Naive B cell (primary cell): ENCODE measurements at places on chromosomes 7 and 10.

- H3K4me1 ChIP-seq, result no peaks in the 10 kb centered on the region
- H3K4me3 ChIP-seq, result no peak overlapping the region
- H3K36me3 ChIP-seq, result no peaks in the 10 kb centered on the region
- H3K27ac ChIP-seq, result no peak overlapping the region
Observed at GRCh38 chr10:118957443-118957825, 72.1 kb upstream of the NANOS1 start.

GRCh38 chr10:10730471-10731043 is 287.1 kb upstream of the CELF2 start:
- H3K27me3 ChIP-seq, result no peaks in the 10 kb centered on the region
- H3K4me1 ChIP-seq, result no peaks in the 10 kb centered on the region
- no peak overlapping the region for H3K4me3 ChIP-seq
- H3K36me3 ChIP-seq, result no peaks in the 10 kb centered on the region

- H3K27ac ChIP-seq, result no peak overlapping the region
- peaks cover 4% of the 10 kb centered on the region for H3K4me1 ChIP-seq
- no peak overlapping the region for H3K4me3 ChIP-seq
Observed at GRCh38 chr10:63719226-63719856, 198.1 kb downstream of the REEP3 start.

DNA sequence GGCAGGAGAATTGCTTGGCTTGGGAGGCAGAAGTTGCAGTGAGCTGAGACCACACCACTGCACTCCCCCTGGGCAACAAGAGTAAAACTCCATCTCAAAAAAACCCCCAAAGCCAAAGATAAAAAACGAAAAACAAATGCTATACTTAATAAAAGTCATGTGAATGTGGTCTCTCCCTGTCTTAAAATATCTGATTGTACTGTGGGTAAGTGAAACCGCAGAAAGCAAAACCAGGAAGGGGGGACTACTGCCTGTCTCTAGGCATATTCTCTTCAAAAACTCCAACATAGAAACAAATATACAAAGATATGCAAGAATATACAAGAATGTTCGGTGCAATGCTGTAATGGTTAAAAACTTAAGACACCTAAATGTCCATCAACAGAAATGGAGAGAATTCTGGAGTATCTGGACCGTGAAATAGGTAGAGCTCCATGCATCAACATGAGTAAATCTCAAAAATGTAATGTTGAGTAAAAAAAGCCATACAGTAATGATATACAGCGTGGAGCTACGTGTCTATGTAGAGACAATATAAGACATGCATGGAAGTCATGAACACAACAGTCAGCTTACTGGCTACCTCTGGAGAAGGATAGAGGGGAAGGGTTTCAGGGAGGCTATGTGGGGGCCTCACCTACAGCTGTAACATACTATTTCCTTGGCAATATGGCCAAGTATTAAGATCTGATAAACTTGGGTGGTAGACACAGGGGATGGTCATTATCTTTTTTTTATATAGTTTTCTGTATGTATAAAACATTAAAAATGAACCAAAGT is 2.1 kb downstream of the ZNF394 start:
- no peaks in the 10 kb centered on the region for H3K27me3 ChIP-seq
- DNase-seq, result no peak
- H3K4me3 ChIP-seq, result peak overlapping the region; percentile 100
- peaks cover 27% of the 10 kb centered on the region for H3K4me1 ChIP-seq

GRCh38 chr10:98134431-98135221 is at the start of gene R3HCC1L:
Gene R3HCC1L, plus strand, starts transcription at chr10:98134657. Its CDS starts 73,458 bp downstream, at chr10:98208115.
- H3K27ac ChIP-seq, result peak within 1 kb of the TSS; percentile 99
- H3K36me3 ChIP-seq, result peaks cover 4% of the 10 kb centered on the region
- peaks cover 33% of the 10 kb centered on the region for H3K4me1 ChIP-seq
- peak within 1 kb of the TSS; percentile 96 for H3K4me3 ChIP-seq

GRCh38 chr7:74355091-74355490 is 65.9 kb downstream of the CLIP2 start:
- H3K27me3 ChIP-seq, result no peaks in the 10 kb centered on the region
- peaks cover 12% of the 10 kb centered on the region for H3K36me3 ChIP-seq
- DNase-seq, result no peak
- H3K4me3 ChIP-seq, result no peak overlapping the region
- no peaks in the 10 kb centered on the region for H3K4me1 ChIP-seq

DNA sequence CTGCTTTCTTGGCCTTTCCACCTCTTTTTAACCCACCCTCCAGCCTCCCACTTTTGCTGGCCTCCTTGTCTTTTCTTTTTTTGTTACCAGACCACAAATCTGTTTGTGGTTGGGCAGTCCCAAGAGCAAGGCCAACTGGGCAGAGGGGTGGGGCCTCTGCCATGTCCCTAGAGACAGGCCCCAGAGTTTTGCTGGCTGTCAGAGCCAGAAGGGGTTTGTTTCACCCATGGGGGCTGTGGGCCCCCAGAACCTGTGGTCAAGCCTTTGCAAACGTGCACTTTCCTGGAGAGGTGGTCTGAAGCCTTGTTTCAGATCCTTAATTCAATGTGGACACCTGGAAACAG is 10.3 kb downstream of the ZMIZ1 start:
- H3K36me3 ChIP-seq, result peaks cover 4% of the 10 kb centered on the region
- H3K4me1 ChIP-seq, result peaks cover 33% of the 10 kb centered on the region
- DNase-seq, result no peak
- no peak overlapping the region for H3K27ac ChIP-seq
- H3K4me3 ChIP-seq, result no peak overlapping the region

DNA sequence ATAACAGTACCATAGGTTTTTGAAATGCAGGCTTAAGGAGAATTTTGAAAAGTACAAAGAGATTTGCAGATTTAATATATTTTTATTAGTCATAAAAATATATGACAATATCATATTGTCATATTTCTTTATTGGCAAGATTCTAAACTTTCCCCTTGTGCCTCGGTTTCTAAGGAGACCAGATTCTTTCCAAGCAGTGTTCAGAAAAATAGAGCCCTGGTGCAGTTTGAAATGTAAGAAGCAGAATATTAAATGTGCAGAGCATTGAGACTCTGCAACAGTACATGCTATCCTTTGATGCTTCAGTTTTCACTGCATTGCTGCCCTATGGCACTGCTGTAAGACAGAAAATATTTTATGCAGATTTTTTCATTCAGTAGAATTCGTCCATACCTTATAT is 243.2 kb downstream of the CCDC3 start:
- H3K4me1 ChIP-seq, result peaks cover 26% of the 10 kb centered on the region
- H3K27ac ChIP-seq, result no peak overlapping the region
- no peak for DNase-seq
- no peak overlapping the region for H3K4me3 ChIP-seq
- H3K27me3 ChIP-seq, result no peaks in the 10 kb centered on the region
- H3K36me3 ChIP-seq, result peaks cover 16% of the 10 kb centered on the region

- H3K36me3 ChIP-seq, result peaks cover 24% of the 10 kb centered on the region
- no peaks in the 10 kb centered on the region for H3K4me1 ChIP-seq
- DNase-seq, result no peak
- no peak overlapping the region for H3K27ac ChIP-seq
- no peak overlapping the region for H3K4me3 ChIP-seq
Observed at GRCh38 chr10:48910548-48910947, 29.1 kb downstream of the LRRC18 start.

GRCh38 chr7:1030444-1031070 is 13.8 kb upstream of the GPR146 start:
- H3K4me3 ChIP-seq, result peak overlapping the region; percentile 67
- H3K27ac ChIP-seq, result peak overlapping the region; percentile 74
- peak; percentile 46 for DNase-seq
- H3K36me3 ChIP-seq, result peaks cover 3% of the 10 kb centered on the region

GRCh38 chr7:22469371-22470143 is 30.4 kb downstream of the STEAP1B start:
- DNase-seq, result no peak
- no peak overlapping the region for H3K27ac ChIP-seq
- no peak overlapping the region for H3K4me3 ChIP-seq
- H3K4me1 ChIP-seq, result peaks cover 5% of the 10 kb centered on the region

DNA sequence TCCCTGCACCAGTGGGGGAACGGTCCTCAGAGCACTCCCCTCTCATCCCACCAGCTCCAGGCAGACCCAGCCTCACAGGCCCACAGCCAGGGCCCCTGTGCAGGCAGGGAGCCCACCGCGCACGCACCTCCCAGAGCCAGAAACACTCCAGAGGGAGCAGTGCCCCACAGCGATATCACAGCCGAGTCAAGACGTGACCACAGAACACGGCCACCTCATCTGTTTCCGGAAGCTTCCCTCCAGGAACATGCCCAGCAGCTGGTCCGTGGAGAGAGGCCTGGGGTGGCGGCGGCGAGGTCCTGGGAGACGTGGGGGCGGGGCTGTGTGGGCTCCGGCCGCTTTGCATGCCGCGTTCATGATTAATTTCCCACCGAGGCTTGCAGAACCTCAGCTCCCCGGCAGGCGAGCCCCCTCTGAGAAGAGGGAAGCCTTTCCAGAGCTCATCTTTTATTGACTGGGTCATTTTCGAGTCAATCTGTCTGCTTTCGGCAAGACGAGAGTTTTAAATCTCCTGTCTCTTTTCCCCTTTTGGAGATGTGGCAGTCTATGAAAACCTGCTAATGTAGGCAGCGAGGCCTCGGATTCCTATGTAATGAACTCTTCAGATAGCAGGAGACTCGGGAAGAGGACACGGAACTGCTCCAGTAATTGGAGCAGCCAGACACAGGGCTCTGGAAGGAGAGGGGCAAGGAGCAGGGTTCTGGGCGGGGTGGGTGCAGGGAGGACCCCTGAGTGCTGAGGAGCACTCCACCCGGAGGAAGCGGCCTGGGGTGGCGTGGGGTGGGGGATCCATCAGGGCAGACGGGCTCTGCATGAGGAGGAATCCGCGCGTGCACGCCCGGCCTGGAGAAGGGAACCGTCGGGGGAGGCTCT is 242.8 kb downstream of the ELFN1 start:
- no peak for DNase-seq
- no peak overlapping the region for H3K4me3 ChIP-seq
- no peaks in the 10 kb centered on the region for H3K27me3 ChIP-seq
- no peak overlapping the region for H3K27ac ChIP-seq
- H3K4me1 ChIP-seq, result peaks cover 26% of the 10 kb centered on the region
- H3K36me3 ChIP-seq, result no peaks in the 10 kb centered on the region

GRCh38 chr10:104349623-104350126 is 4.0 kb upstream of the CFAP58 start:
- no peak overlapping the region for H3K4me3 ChIP-seq
- H3K27ac ChIP-seq, result no peak overlapping the region
- H3K4me1 ChIP-seq, result peaks cover 32% of the 10 kb centered on the region
- peak; percentile 70 for DNase-seq

DNA sequence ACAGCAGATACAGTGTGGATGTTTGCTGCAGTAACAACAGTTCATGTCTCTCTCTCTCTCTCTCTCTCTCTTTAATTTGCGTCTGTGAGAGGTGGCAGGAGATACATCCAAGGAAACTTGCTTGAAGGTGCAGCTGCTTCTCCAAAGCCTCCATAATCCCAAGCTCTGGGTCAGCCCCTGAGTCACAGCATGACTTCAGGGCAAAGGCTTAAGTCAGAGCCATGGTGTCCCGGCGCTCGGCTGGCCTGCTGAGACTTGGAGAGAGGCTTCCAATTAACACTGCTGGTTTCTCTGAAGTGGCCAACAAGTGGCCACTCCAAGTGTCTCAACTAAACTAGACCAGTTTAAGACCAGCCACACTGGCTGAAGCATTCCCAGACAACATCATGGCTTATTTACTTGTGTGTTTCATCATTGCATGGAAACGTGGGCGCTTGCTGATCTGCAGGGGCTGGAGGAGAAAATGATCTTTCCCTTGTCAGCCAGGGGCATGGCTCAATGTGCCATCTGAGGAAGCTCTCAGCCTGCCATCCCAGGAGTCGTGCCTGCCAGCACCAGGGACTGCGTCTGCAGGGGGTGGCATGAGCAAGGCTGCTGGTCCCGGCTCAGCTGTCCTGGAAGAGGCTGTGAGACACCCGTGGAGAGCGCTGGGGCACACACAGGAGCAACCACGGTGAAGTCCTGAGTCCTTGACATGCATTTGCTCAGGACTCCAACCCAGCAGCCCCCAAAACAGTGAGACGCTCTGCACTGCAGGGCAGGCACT is 254.2 kb downstream of the COBL start:
- H3K27me3 ChIP-seq, result no peaks in the 10 kb centered on the region
- H3K4me1 ChIP-seq, result no peaks in the 10 kb centered on the region
- H3K4me3 ChIP-seq, result no peak overlapping the region

- H3K27me3 ChIP-seq, result no peaks in the 10 kb centered on the region
- DNase-seq, result no peak
- H3K4me3 ChIP-seq, result no peak overlapping the region
Observed at GRCh38 chr7:137633133-137633532, 213.6 kb downstream of the DGKI start.

- no peaks in the 10 kb centered on the region for H3K4me1 ChIP-seq
- H3K27me3 ChIP-seq, result peaks cover 60% of the 10 kb centered on the region
- H3K27ac ChIP-seq, result no peak overlapping the region
- DNase-seq, result no peak
- H3K36me3 ChIP-seq, result no peaks in the 10 kb centered on the region
Observed at GRCh38 chr7:155581107-155581830, 34.9 kb upstream of the CNPY1 start.

- DNase-seq, result no peak
- H3K4me3 ChIP-seq, result no peak overlapping the region
- H3K27ac ChIP-seq, result no peak overlapping the region
- H3K27me3 ChIP-seq, result no peaks in the 10 kb centered on the region
- H3K36me3 ChIP-seq, result peaks cover 29% of the 10 kb centered on the region
Observed at GRCh38 chr10:12235796-12236195, 39.8 kb downstream of the CDC123 start.

DNA sequence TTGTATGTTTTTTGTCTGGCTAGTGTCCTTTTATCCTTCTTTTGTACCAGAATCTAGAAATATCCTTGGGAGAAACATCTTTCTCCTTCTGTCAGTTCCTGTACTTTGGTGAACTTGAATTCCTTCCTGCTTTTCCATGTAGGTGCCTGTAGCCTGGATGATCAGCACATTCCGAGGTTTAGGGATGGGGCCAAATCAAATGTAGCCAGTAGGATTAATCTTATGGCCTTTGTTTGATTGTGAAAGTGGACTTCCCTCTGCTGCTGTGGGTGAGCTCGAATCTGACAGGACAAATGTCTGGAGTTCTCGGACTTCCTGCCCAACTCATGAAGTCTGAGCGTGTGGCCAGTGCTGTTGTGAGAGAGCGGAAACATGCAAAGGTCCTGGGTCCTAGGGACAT is 33.2 kb upstream of the NAMPT start:
- no peak for DNase-seq
- no peak overlapping the region for H3K27ac ChIP-seq
- peaks cover 13% of the 10 kb centered on the region for H3K4me1 ChIP-seq
- H3K27me3 ChIP-seq, result peaks cover 17% of the 10 kb centered on the region
- no peak overlapping the region for H3K4me3 ChIP-seq
- no peaks in the 10 kb centered on the region for H3K36me3 ChIP-seq

- no peak overlapping the region for H3K27ac ChIP-seq
- DNase-seq, result no peak
Observed at GRCh38 chr7:73936967-73937366, 76.0 kb downstream of the TMEM270 start.
